ENCODE measurements at places on chromosomes 3 and 15. TPM values are rescaled to one million over a fixed set of nuclear protein-coding genes. Genes with fewer than 3 reads are reported as not detected.
A peak's percentile ranks its signal among the peaks of the same experiment; 100 is the strongest.

The ZDHHC3 gene
- polyA plus RNA-seq: 54.3 TPM

The RYR3 gene
- 1.6 TPM for polyA plus RNA-seq

The HRG gene
- not detected for polyA plus RNA-seq

The CLSTN2 gene
- under 0.01 TPM for polyA plus RNA-seq

The C15orf61 gene
- 2.4 TPM for polyA plus RNA-seq

The FBXW12 gene
- not detected for polyA plus RNA-seq

- H3K36me3 ChIP-seq: peaks cover 4% of the 10 kb centered on the region
- peaks cover 10% of the 10 kb centered on the region for H3K4me1 ChIP-seq
- peak overlapping the region; percentile 91 for H3K4me3 ChIP-seq
- H3K27ac ChIP-seq: no peak overlapping the region
- no peaks in the 10 kb centered on the region for H3K27me3 ChIP-seq
- DNase-seq: no peak
These were observed 695 bp downstream of the METTL6 start for GRCh38 chr3:15426579-15427118.

DNA sequence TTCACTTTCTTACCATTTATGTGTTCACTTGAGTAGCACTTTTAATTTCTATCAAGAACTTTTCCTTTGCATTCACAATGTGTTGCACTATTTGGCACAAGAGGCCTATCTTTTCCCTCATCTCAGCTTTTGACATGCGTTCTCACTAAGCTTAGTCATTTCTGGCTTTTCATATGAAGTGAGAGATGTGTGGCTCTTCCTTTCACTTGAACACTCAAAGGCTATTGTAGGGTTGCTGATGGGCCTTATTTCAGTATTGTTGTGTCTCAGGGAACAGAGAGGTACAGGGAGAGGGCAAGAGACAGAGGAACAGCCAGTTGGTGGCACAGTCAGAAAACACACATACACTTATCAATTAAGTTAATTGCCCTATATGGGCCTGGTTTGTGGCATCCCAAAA lies 127.4 kb upstream of the MLF1 start:
- H3K27ac ChIP-seq: no peak overlapping the region
- H3K27me3 ChIP-seq: no peaks in the 10 kb centered on the region
- DNase-seq: no peak
- H3K36me3 ChIP-seq: no peaks in the 10 kb centered on the region
- H3K4me3 ChIP-seq: no peak overlapping the region

- H3K4me1 ChIP-seq: no peaks in the 10 kb centered on the region
- H3K27me3 ChIP-seq: no peaks in the 10 kb centered on the region
- H3K36me3 ChIP-seq: no peaks in the 10 kb centered on the region
- H3K4me3 ChIP-seq: no peak overlapping the region
These were observed 187.0 kb upstream of the MLF1 start for GRCh38 chr3:158384019-158384418.

DNA sequence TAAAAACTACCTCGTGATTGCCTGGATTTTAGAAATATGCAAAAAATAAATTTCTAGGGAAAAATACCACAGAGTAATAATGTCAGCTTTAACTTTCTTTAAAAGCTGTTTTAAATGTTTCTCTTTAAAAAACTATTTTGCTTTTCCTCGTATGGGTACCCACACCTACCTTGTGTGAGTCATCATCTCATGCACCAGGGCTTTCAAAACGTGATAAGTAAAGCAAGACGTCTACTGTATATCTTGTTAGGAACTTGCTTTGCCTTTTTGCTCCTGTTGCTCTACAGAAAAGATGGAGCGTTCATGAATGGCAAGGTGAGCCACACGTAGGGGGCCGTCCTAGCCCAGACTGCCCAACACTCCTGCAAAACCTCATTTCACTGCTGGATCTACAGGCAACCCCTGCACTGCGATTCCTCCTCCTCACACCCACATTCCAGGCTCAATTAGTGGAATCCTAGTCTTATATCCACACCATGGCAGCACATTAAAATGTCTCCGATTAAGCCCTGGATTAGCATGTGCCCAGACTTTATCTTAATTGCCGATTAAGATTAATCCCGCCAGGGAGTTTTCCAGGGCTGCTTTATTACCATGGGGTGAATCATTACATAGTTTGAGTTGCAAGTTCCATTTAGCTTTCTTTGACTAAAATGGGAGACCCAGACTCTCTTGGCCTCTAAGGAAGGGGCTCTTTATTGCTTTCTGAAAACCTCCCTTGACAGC lies 293.6 kb upstream of the ICE2 start:
- H3K4me1 ChIP-seq: no peaks in the 10 kb centered on the region
- DNase-seq: peak; percentile 58
- no peaks in the 10 kb centered on the region for H3K36me3 ChIP-seq
- no peak overlapping the region for H3K4me3 ChIP-seq

GRCh38 chr15:64247906-64248541 lies 85.2 kb upstream of the PPIB start:
- H3K27ac ChIP-seq: no peak overlapping the region
- DNase-seq: peak; percentile 78
- no peaks in the 10 kb centered on the region for H3K27me3 ChIP-seq
- H3K4me3 ChIP-seq: no peak overlapping the region
- no peaks in the 10 kb centered on the region for H3K36me3 ChIP-seq

- H3K36me3 ChIP-seq: no peaks in the 10 kb centered on the region
- H3K27ac ChIP-seq: peak overlapping the region; percentile 64
- peaks cover 10% of the 10 kb centered on the region for H3K4me1 ChIP-seq
- peak; percentile 80 for DNase-seq
- H3K4me3 ChIP-seq: no peak overlapping the region
- H3K27me3 ChIP-seq: no peaks in the 10 kb centered on the region
These were observed 28.3 kb downstream of the IGF2BP2 start for GRCh38 chr3:185796431-185797107.

GRCh38 chr3:194617143-194617671 lies 16.0 kb downstream of the TMEM44 start:
- peaks cover 6% of the 10 kb centered on the region for H3K4me1 ChIP-seq
- H3K4me3 ChIP-seq: no peak overlapping the region
- DNase-seq: no peak
- no peaks in the 10 kb centered on the region for H3K27me3 ChIP-seq

DNA sequence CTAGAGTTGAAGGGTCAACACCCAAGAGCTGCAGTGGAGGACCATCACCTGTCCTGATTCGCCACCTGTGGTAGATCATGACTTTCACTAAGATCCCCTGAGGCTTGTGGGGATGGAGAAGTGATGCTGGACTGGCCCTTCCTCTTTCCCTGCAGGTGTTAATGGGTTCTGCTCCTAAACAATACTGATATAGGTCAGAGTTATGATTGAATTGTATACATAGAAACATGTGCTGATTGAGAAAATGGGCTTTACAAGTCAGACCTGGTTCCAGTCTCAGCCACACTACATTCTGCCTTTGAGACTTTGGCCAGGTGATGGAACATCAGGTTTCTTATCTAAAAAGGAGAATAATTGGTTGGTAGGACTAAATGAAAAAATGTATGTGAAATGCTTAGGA lies 418.9 kb upstream of the TPRG1 start:
- no peaks in the 10 kb centered on the region for H3K27me3 ChIP-seq
- no peaks in the 10 kb centered on the region for H3K4me1 ChIP-seq
- H3K4me3 ChIP-seq: no peak overlapping the region
- DNase-seq: no peak
- H3K27ac ChIP-seq: no peak overlapping the region
- H3K36me3 ChIP-seq: peaks cover 6% of the 10 kb centered on the region

GRCh38 chr3:78660957-78661356 lies 1106.8 kb downstream of the ROBO1 start:
- no peak overlapping the region for H3K27ac ChIP-seq
- H3K4me1 ChIP-seq: no peaks in the 10 kb centered on the region
- H3K27me3 ChIP-seq: no peaks in the 10 kb centered on the region
- DNase-seq: no peak

- H3K4me1 ChIP-seq: no peaks in the 10 kb centered on the region
- no peak for DNase-seq
- no peak overlapping the region for H3K4me3 ChIP-seq
- H3K27ac ChIP-seq: no peak overlapping the region
- H3K27me3 ChIP-seq: no peaks in the 10 kb centered on the region
These were observed 211.3 kb upstream of the CHRM5 start for GRCh38 chr15:33756961-33757360.

GRCh38 chr3:37072892-37073291 lies 79.6 kb downstream of the MLH1 start:
- peaks cover 12% of the 10 kb centered on the region for H3K36me3 ChIP-seq
- H3K27ac ChIP-seq: no peak overlapping the region
- H3K4me1 ChIP-seq: peaks cover 4% of the 10 kb centered on the region
- H3K27me3 ChIP-seq: no peaks in the 10 kb centered on the region

DNA sequence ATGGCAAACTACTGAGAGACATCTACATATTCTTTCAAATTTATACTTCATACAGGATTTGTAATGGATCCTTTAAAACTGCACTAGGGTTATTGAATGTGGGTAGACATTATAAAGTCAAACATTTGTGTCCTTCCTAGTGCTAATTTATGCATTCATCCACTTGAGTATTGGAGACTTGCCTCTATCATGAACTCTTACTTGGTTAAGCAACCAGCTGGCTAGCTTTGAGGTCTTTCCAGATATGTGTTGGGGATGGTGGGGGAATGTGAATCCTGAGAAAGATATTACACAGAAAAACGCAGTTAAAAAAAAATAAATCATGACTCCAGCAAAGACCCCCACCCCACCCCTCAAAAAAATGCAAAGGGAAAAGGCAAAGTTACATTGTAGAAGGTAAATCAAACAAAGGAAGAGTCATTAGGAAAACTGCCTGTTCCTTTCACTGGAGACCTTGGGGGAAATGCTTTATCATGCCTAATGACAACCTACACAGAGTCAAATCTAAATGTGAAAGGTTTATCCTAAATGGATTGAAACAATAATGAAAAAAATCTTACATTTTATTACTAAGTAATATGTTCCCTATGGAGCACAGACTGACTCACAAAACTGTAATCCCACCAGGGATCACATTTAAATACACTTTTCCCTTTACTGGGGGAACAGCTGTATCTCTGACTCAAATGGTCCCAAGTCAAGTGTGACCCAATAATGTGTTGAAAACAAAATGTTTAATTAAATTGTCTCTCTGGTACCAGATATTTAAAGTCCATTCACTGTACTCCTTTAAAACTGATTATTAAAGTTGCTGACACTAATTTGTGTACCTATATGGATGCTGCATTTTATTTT lies 522.3 kb downstream of the ROBO1 start:
- DNase-seq: no peak
- H3K36me3 ChIP-seq: no peaks in the 10 kb centered on the region
- no peak overlapping the region for H3K27ac ChIP-seq
- H3K27me3 ChIP-seq: no peaks in the 10 kb centered on the region

- H3K4me1 ChIP-seq: no peaks in the 10 kb centered on the region
- DNase-seq: no peak
- H3K27me3 ChIP-seq: no peaks in the 10 kb centered on the region
- H3K27ac ChIP-seq: no peak overlapping the region
- no peak overlapping the region for H3K4me3 ChIP-seq
- H3K36me3 ChIP-seq: no peaks in the 10 kb centered on the region
These were observed 4.7 kb upstream of the COPB2 start for GRCh38 chr3:139394116-139394515.

DNA sequence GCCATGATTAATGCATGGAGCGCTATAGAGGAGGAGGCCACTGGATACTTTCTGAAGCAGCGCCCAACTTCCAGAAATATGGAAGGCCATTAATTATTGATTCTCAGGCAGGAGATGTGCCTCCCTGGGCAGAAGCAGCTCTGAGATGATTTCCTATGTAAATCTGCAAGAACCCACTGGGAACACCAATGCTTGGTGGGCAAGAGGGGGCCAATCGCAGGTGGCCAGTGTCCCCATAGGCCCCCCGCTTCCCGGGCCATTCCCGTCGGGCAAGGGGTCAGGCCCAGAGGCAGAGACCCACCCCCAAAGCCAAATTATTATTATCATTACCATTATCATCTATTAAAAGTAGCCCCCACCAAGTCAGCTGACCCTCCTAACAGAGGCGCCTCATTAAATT lies 288.0 kb upstream of the TLE3 start:
- H3K4me3 ChIP-seq: no peak overlapping the region
- no peak overlapping the region for H3K27ac ChIP-seq
- H3K27me3 ChIP-seq: peaks cover 3% of the 10 kb centered on the region
- no peaks in the 10 kb centered on the region for H3K4me1 ChIP-seq
- H3K36me3 ChIP-seq: no peaks in the 10 kb centered on the region
- no peak for DNase-seq

GRCh38 chr3:125479091-125479490 lies 40.9 kb downstream of the SNX4 start:
- H3K36me3 ChIP-seq: peaks cover 2% of the 10 kb centered on the region
- no peak for DNase-seq
- H3K4me3 ChIP-seq: no peak overlapping the region
- H3K4me1 ChIP-seq: peaks cover 5% of the 10 kb centered on the region
- H3K27me3 ChIP-seq: no peaks in the 10 kb centered on the region
- H3K27ac ChIP-seq: peak overlapping the region; percentile 6

- DNase-seq: no peak
- no peak overlapping the region for H3K4me3 ChIP-seq
- H3K27me3 ChIP-seq: no peaks in the 10 kb centered on the region
- no peaks in the 10 kb centered on the region for H3K4me1 ChIP-seq
- H3K36me3 ChIP-seq: no peaks in the 10 kb centered on the region
These were observed 114.3 kb downstream of the PPM1L start for GRCh38 chr3:160870327-160870726.

DNA sequence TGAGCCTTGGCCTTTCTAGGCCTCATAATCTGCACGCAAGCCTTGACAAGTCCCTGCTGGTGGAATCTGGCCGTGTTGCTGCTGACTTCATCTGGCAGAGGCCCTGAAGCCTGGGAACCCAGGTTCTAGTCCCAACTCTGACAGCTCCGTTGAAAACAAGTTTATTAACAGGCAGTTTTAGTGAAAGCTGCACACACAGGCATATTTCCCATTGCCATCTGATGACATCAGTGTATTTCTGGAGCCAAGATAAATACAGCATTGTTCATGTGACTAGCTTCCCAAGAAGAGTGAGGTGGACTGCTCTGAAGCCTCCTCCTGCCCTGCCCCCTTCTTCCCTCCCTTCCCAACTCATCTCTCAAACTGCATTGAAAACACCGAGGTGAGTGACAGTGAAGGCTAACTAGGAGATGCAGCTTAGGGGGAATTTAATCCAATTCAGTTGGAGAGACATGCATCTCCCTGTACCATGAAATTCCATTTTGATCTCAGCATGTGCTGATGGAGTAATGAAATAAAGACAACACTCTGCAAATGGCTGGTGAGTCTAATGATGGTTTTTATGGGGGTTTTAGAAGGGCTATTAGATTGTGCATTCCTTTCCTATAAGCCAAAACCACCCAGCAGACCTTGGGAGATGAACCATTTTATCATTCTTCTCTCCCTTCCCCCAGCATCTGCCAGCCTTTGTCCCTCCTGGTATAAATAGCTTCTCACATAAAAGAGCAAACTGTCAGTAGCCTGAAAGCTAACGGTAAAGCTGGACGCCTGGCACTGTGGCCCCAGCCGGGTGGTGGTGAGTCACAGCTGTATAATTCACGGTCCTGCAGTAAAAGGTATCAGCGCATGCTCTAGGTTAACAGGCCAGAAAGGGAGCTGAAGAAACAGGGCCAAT lies 38.0 kb downstream of the PRICKLE2 start:
- H3K4me3 ChIP-seq: no peak overlapping the region
- no peaks in the 10 kb centered on the region for H3K36me3 ChIP-seq
- peak overlapping the region; percentile 51 for H3K27ac ChIP-seq
- H3K27me3 ChIP-seq: no peaks in the 10 kb centered on the region
- DNase-seq: peak; percentile 64

- no peaks in the 10 kb centered on the region for H3K27me3 ChIP-seq
- no peak overlapping the region for H3K27ac ChIP-seq
- H3K36me3 ChIP-seq: no peaks in the 10 kb centered on the region
- H3K4me3 ChIP-seq: no peak overlapping the region
- no peaks in the 10 kb centered on the region for H3K4me1 ChIP-seq
- DNase-seq: no peak
These were observed 65.3 kb upstream of the IL12A start for GRCh38 chr3:159923336-159923735.

Measured in small intestine (tissue), 16 donors.